Stimulated activated CD8-positive, alpha-beta memory T cell treated with anti-CD3 and anti-CD28 coated beads, Interleukin-15, amount 100 ng/mL, for 48 hours (primary cell): ENCODE measurements at places on chromosomes 13 and 19.

DNA sequence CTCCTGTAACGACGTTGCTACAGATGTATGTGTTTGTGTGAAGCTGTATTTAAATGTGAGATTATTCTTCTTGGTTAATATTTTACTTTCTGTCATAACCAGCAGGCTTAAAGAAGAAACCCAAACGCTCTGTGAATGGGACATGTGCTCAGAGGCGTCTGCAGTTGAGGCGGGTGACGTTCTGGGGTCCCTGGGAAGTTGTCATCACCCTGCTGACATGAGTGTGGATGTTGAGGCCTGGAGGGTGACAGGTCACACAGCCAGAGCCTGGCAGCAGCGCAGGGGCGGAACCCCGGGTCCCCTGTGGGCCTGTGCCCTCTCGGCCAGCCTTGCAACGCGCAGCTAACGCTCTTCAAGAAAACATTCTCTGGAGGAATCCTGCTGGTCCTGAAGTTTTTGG lies 16.6 kb downstream of the RASA3 start:
- no peak for DNase-seq

GRCh38 chr13:27593267-27593666 lies 27.1 kb downstream of the LNX2 start:
- DNase-seq: no peak

GRCh38 chr13:94210816-94211215 lies 268.7 kb downstream of the DCT start:
- DNase-seq: no peak

DNA sequence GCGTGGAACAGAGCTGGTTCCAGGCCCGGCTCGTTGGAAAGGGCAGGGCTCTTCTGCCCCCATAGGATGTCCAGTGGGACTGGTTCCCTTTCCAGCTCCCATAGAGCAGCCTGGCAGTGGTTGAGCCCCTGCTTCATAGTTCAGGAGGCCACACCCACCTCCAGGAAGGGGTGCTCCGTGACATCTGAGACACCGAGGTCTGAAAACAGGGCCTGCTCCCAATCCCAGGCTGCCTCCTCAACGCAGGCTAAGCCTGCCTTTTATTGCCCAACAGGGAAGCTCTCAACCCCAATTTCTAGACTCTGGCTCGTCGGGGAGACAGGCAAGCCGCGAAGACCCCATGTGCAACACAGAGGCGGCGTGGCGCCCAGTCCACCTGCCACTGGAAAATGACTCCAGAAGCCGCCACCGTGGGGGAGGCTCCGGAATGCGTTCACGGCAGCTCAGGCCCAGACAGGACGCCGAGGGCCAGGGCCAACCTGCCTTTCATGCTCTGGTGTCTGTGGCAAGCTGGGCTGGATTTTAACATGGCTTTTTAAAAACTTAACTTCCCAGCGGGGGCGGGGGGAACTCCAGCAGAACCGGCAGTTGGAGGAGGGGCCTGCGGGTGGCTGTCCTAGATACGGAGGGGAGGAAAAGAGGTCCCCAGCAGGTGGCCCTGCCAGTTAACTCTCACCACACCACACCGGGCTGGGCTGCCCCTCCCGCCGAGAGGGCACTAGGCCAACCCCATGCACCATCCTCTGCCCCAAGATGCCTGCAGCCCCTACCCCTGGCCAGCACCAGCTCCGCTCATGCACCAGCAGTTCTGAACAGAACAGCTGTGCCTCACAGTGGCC lies 17.9 kb upstream of the TINCR start:
- peak; percentile 8 for DNase-seq

GRCh38 chr13:29457299-29457698 lies 138.2 kb downstream of the SLC7A1 start:
- DNase-seq: no peak

DNA sequence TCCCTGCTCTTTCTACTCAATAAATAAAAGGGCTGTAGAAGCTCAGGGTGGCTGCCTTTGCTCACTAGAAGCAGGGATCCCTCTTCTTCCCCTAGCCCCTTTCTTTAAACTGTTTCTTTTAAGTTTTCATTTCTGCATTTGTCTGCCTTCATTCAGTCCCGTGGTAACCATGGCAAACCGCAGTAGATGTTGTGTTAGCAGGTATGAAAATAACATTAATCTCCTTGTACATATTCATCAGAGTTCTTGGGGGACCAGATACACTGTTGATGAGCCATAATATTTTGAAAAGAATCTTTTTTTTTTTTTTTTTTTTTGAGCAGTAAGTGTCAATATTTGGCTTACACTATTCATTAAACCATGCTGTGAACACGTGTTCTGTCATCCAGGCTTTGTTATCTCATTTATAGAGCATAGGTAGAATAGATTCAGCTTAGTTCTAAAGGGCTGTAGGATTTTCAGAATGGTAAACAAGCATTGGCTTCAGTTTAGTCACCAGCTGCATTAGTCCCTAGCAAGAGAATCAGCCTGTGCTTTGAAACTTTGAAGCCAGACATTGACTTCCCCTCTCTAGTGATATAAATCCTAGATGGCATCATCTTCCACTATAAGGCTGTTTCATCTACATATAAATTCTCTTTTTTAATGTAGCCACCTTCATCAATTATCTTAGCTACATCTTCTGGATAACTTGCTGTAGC lies 59.4 kb upstream of the SPRY2 start:
- no peak for DNase-seq

- no peak for DNase-seq
Measured at GRCh38 chr13:110808138-110808537, 94.6 kb downstream of the ING1 start.

- no peak for DNase-seq
Measured at GRCh38 chr19:12596485-12596884, 14.1 kb downstream of the ZNF490 start.

DNA sequence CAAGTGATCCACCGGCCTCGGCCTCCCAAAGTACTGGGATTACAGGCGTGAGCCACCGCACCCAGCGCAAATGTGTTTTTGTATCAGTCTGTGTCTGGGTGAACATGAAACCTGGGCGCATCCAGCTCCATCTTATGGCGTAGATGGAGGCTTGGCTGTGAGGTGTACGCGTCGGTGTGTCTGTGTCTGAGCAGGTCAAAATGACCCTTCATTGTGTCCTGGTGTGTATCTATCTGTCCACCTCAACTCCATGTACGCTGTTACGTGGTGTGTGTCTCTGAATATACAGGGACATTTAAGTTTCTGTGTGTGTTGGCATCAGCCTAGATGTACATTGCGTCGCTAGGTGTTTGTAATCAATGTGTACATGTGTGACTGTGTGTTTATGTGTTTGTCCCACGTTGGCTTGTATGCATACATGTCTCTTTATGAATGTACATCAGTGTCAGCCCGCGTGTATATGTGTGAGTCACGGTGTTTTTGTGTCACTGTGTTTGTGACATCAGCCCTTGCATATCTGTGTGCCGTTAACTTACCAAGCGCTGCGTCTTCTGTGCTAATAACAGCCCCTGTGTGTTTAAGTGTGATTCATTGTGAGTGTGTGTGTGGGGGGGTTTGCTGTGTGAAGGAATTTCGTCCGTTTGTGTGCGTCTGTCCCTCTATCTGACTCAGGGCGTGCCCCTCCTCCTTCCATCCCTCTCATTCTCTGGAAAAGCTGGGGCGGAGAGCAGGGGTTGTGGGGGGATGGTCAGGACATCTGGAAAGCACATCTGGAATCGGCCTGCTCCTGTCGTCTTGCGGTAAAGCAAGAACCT lies 6.4 kb downstream of the AXL start:
- DNase-seq: peak; percentile 13

GRCh38 chr19:13623716-13624710 lies 117.7 kb upstream of the CACNA1A start:
- DNase-seq: no peak

- DNase-seq: no peak
Measured at GRCh38 chr13:98300956-98301641, 124.0 kb upstream of the RNF113B start.

GRCh38 chr13:109900320-109900719 lies 113.9 kb upstream of the IRS2 start:
- no peak for DNase-seq

GRCh38 chr13:48504606-48505005 lies 28.3 kb downstream of the RCBTB2 start:
- DNase-seq: no peak

DNA sequence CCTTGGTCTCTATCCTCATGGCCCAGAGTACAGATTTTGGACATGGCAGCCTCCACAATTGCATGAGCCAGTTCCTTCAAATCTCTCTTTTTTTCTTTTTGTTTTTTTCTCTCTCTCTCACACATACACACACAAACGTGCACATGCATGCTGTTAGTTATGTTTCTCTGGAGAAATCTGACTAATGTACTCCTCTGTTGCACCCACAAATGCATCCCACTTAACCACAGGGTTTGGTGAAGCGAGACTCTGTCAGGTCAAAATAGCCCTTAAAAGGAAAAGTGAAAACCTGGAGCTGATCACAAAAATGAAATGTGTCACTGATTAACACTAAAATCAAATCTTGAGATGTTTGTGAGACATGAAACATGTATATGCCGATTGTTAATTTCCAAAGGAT lies 374.6 kb upstream of the ARGLU1 start:
- no peak for DNase-seq
